Endothelial cell of coronary artery (primary cell): ENCODE measurements at places on chromosomes 6 and 20. TPM values are rescaled to one million over a fixed set of nuclear protein-coding genes. Genes with fewer than 3 reads are reported as not detected.

The PTCRA gene
- not detected in 2 replicates for total RNA-seq

The TBC1D22B gene
- 5.0 and 8.9 TPM in 2 replicates for total RNA-seq

The CBFA2T2 gene
- total RNA-seq, result 2.4 and 3.2 TPM in 2 replicates

The OTOR gene
- total RNA-seq, result not detected in 2 replicates

The GABRR1 gene
- total RNA-seq, result not detected in 2 replicates

The ARMC2 gene
- 0.90 and 2.1 TPM in 2 replicates for total RNA-seq

The TTLL9 gene
- total RNA-seq, result not detected in 2 replicates

The FRMD1 gene
- total RNA-seq, result not detected in 2 replicates

The AIF1 gene
- not detected in 2 replicates for total RNA-seq

The PBOV1 gene
- total RNA-seq, result not detected in 2 replicates

The GINM1 gene
- total RNA-seq, result 29.0 and 52.3 TPM in 2 replicates

The EBF4 gene
- total RNA-seq, result 0.99 and 2.9 TPM in 2 replicates

The CTCFL gene
- under 0.01 TPM in 1 of 2 replicates, not detected in the other for total RNA-seq

The RNF114 gene
- 30.0 and 42.5 TPM in 2 replicates for total RNA-seq

The RSPH9 gene
- total RNA-seq, result 0.09 and 0.19 TPM in 2 replicates

The TGM3 gene
- not detected in 2 replicates for total RNA-seq

The BMP7 gene
- not detected in 2 replicates for total RNA-seq

The ANKRD6 gene
- 3.6 and 3.9 TPM in 2 replicates for total RNA-seq

The NHSL1 gene
- total RNA-seq, result 16.1 and 21.8 TPM in 2 replicates

The SIRPD gene
- total RNA-seq, result 0.09 TPM in 1 of 2 replicates, not detected in the other

The THBS2 gene
- 0.18 and 260 TPM in 2 replicates for total RNA-seq

The L3MBTL1 gene
- 2.2 and 5.7 TPM in 2 replicates for total RNA-seq

The PSORS1C2 gene
- not detected in 2 replicates for total RNA-seq

The GPR6 gene
- total RNA-seq, result not detected in 2 replicates

The TNF gene
- not detected in 2 replicates for total RNA-seq

The GSTA2 gene
- not detected in 2 replicates for total RNA-seq

The MARCKS gene
- total RNA-seq, result 121 and 170 TPM in 2 replicates

The SEMG1 gene
- total RNA-seq, result not detected in 2 replicates
